CD4-positive, alpha-beta T cell treated with Interleukin-21 for 1 hour (primary cell): ENCODE measurements at places on chromosomes 4 and X.

- no peak for DNase-seq
Observed at GRCh38 chr4:18636001-18636585, 614.5 kb upstream of the LCORL start.

- no peak for DNase-seq
Observed at GRCh38 chr4:70062000-70062399, 11.8 kb downstream of the HTN1 start.

- DNase-seq: no peak
Observed at GRCh38 chrX:151633157-151633556, 62.1 kb upstream of the PRRG3 start.

DNA sequence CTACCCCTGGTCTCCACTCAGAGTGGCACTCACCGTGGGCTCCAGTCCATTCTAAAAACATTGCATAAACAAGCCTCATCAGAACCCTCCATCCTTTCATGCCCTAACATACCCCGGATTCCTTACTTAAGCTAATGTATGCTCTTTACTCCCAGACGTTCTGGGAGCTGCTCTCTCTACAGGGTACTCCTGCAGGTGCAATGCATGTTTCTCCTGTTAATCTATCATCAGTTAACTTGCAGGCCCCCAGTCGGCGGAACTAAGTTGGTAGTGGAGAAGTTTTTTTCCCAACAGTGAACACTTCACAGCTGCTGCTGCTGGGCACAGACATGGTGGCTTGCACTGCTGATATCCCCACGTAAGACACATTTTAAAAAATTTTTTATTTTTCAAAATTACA lies 161.6 kb upstream of the FAT1 start:
- no peak for DNase-seq

DNA sequence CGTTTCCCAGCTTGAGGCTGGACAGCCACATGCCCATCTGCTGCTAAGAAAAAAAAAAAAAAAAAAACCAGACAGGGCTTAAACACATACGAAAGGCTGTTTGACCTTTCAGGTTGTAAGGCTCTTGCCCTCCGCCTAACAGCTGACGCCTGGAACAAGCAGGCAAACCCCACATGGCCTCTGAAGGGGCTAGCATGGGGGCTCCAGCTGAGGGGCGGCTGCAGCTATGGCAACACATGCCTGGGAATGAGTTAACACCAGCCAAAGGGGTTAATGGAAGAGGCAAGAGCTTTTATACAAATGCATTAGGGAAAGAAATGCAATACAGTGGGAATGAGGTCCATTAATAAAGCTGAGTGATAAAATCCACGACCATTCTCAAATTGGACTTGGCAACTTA lies 183.6 kb downstream of the ENOX2 start:
- DNase-seq: no peak

GRCh38 chr4:88533088-88533790 lies 9.7 kb upstream of the PYURF start:
- DNase-seq: no peak

- DNase-seq: no peak
Observed at GRCh38 chrX:123720486-123720885, 12.4 kb downstream of the THOC2 start.

GRCh38 chrX:19805046-19805690 lies 82.2 kb downstream of the SH3KBP1 start:
- DNase-seq: peak; percentile 45

DNA sequence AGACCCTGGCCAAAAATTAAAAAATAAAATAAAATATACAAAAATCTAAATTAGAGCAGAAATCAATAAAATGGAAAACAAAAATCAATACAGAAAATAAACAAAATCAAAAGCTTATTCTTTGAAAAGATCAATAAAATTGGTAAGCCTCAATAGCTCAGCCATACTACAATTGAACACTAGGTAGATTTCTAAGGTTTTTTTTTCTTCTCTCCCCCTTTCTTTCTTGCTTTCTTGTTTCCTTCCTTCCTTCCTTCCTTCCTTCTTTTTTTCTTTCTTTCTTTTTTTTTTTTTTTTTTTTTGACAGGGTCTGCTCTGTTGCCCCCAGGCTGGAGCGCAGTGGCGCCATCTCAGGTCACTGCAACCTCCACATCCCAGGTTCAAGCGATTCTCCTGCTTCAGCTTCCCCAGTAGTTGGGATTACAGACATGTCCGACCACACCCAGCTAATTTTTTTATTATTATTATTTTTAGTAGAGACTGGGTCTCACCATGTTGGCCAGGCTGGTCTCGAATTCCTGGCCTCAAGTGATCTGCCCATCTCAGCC lies 23.4 kb upstream of the PPP3CA start:
- DNase-seq: no peak

DNA sequence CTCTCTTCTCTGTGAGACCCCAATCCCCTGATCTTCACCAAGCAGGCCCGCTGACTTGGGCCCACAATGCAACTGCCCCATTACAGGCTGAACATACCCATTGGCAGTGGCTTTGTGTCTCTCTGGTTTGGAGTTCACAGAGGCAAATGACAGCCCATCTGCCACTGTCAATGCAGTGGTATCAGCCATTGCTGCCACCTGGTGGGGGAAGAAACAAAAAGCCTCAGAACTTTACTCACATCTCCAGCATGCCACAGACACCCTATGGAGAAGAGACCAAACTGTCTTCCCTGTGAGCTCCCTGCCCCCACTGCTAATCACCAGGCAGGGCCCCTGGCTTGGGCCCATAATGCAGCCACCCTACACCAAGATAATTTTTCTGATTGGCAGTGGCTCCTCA lies 729.3 kb upstream of the ACTRT1 start:
- peak; percentile 22 for DNase-seq

DNA sequence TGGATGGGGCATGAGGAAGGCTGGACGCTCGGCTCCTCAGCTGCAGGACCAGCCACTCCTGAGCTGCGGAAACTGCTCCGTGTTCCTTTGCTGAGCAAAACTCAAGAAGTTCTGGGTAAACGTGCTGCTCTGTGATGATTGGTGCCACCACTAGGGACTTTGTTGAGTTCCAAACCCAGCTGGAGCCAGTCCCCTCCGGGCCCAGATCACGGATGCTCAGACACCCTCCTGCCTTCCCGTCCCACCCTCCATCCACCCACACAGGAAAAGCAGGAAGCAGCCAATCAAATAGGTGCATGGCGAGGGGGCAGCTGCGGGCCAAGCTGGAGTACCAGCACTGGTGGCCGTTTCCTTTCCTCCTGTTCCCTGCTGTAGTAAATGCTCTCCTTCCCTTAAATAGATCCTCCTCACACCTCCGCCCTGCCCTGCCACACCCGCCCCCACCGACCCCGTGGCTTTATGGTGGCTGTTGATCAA lies 68.0 kb downstream of the ADRA2C start:
- DNase-seq: no peak

DNA sequence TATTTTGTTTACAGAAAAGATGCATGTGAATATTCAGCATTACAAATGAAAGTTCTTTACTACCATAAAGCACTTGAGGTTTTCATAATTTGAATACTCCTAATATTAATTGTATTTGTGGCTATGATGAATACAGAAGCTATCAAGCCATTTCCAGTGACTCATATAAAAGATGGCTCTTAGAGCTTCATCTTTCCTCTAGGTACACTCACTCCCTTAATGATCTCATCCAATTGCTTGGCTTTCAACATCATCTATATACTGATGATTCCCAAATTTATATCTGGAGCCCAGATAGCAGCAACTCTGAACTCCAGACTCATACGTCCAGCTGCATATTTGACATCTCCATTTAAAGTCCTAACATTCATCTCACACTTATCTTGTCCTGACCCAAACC lies 183.4 kb upstream of the FAM241A start:
- no peak for DNase-seq

DNA sequence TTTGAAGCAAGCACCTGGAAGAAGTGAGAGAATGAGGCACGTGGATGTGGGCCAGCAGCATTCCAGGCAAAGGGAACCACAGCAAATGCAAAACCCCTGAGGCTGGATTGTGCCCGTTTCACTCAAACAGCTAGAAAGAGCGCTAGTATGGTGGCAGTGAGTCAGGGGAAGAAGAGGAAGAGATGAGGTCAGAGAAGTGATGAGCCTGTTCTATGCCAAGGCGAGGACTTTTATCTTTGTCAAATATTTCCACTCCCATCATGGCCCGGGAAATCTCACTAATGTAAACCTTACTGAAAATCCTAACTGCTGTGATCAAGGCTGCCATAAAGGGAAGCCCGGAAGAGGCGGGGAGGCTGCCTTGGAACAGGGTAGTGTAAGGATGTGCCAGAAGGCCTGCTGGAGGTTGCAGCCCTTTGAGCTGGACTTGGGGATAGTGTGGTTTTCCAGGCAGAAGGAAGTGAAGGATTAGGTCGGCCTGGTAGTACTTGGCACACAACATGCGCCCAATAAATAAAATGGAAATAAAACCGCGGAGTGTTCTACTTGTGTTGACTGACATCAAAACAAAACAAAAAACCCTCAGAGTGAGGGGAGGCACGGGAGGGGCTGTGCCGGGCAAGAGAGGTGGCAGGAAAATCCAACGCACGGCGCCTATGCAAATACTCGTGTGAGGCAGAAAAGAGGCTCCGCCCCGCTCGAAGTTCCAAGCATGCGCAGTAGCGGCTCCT lies 1.2 kb upstream of the CDK16 start:
- peak; percentile 37 for DNase-seq

DNA sequence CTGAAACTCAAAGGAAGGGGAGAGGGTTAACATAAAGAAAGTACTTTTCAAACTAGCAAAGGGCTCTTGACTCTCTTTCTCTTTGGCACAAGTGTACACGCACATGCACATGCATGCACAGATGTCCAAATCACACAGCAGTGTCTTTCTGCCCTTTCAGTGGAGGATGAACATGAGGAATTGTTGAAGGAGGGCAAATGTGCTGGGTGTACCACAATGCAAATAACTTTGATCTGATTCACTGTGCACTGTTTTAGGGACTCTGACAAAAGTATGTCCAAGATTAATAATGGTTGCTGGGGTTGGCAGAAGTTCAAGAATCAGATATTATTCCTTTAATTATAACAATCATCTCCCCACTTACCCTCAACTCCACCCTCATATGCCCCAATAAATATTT lies 93.8 kb downstream of the GPC4 start:
- DNase-seq: no peak

GRCh38 chrX:116897526-116897925 lies 434.8 kb upstream of the CT83 start:
- DNase-seq: no peak

DNA sequence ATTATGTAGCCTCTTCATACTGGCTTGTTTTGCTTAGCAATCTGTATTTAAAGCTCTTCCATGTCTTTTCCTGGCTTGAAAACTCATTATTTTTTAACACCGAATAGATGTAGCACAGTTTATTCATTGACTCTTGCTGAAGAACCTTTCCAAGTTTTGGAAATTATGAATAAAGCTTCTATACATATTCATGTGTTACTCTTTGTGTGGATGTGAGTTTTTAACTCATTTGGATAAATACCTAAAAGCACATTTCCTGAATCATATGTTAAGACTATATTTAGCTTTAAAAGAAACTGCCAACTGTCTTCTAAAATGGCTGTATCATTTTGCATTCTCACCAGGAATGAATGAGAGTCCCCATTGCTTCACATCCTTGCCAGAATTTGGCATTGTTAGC lies 2061.7 kb upstream of the AGA start:
- no peak for DNase-seq

DNA sequence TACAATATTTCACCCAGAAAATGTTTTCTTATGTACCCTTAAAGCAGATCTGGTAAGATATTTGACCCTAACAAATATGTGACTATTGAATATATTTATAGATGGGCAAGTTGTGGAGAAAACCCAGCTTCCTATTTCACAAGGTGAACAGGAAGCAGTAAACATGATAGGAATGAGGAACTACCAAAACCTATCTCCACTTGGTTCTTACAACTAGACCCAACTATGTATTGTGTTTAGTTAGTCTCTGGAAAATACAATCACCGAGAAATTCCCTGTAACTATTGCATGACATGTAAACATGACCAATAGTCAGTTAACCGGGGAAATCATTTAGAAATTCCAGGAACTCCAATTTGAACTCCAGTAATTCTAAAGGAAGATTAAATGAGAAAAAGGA lies 8.4 kb upstream of the RXFP1 start:
- no peak for DNase-seq

DNA sequence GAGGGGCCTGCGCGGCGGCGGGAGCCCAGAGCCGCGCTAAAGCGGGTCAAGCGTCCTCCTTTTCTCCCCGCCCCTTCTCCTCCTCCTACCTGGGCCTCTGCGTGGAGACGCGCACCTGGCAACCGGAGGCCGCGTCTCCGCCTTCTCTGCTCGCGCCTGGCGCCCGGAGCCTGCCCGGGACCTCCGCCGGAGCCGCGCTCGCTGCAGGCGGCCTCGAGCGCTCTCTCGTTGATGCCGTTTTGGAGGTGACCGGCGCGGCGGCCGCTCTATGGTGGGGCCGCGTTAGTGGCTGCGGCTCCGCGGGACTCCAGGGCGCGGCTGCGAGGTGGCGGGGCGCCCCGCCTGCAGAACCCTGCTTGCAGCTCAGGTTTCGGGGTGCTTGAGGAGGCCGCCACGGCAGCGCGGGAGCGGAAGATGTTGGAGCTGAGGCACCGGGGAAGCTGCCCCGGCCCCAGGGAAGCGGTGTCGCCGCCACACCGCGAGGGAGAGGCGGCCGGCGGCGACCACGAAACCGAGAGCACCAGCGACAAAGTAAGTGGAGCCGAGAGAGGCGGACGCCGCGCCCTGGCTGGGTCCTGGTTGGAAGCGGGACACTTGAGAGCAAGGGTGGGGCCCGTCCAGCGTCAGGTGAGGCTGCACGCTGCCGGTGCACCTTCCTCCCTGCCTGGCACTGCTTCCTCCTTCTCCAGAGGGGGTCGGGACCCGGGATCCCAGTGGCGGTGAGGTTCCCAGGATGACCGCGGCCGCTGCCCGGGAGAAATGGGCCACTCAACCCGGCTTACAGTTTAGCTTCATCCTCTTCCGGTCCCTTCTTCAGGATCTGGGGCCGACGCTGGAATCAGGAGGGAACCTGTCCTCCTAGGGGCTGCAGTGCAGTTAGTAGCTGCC lies at the start of gene CDS1:
Gene CDS1 (plus strand): TSS at position 140 of the 888 bp plus-strand sequence. CDS start 275 bp downstream, at position 415.
- no peak for DNase-seq

DNA sequence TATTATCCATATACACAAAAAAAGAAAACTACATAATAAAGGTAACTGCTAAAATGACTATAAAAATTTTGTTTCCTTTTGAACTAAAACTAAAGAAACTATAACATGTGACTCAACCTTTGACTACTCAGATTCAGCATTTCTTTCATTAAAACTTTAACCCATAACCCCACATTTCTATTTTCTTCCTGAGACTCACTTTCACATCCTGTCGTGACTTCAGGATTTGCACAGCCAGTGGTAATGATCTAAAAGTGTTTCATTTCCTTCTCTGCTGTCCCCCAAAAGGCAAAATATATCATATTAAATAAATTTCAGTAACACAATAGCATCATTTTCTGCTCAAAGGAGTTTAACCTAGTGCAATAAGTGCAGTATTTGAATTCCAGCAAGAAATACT lies 1022.4 kb upstream of the DIAPH2 start:
- DNase-seq: no peak
